ENCODE measurements at places on chromosomes 6 and 20.
A peak's percentile ranks its signal among the peaks of the same experiment; 100 is the strongest.

- no peak for DNase-seq
Measured at GRCh38 chr20:19129976-19130612, 82.3 kb upstream of the SLC24A3 start.

- no peak for DNase-seq
Measured at GRCh38 chr6:151443911-151444621, 7.9 kb downstream of the RMND1 start.

DNA sequence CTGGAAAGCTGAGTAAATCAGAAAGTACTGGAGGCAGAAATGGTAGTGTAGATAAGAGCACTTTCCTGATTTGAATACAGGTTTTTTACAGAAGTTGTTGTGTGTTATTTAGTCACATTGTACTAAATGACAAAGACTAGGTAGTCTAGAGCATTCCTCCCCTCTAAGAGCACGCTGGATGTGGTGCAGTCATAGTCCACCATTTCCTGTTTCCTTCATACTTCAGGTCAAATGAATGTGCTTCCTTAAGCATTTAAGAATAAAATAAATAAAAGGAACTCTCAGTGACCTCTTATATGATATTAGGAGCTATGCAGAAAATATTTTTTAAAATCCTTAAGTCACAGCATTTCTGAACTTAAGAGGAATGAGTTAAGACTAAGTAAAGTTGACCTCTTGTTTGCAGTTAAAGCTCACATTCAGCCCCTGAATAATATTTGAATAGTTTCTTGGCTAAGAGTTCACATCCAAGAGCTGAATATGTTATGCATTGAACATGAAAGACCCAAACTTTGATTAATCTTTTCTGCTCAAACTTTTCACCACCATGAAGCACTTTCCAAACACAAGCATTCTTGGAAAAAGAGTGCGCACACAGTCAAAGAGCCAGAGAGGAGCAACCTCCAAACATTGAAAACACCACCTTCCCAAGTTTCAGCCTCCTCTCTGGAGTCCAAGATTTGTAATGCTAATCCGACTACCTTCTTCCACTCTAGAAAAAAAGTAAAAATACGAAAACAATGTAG, 53.4 kb upstream of the TMEM30A start:
- peak; percentile 23 for DNase-seq

GRCh38 chr20:20829681-20830080, 117.2 kb upstream of the RALGAPA2 start:
- DNase-seq: no peak

DNA sequence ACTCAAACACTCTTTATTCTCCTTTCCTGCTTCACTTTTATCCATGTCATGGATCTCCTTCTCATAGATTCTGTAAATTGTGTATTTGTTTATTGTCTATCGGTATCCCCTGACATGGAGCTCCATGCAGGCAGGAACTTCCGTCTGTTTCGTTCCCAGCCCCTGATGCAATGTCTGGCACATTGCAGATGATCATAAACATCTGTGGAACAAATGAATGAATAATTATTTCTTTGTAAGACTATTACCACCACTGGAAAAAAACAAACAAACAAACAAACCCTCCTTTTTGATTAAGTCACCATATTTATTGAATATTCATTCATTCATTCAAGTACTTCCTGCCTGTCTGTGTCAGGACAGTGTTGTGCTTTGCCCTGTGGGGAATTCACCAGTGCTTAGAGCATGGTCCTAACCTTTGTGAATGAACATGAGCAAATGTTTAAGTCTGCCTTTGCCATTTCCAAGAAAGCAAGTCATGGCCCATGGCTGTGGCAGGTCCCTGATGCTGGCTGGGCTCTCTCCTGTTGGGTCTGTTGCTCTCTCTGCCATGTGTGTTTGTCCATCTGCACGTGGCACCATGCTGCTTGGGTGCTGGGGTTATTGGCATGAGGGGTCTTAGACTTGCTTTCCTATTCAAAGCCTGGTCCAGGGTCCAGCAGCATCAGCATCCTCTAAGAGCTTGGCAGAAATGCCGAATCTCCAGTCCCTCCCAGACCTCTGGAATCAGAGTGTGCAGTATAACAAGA, 47.5 kb upstream of the NAA20 start:
- DNase-seq: no peak

All from activated CD4-positive, alpha-beta T cell treated with anti-CD3 and anti-CD28 coated beads, Interleukin-2, Interleukin-6, amounts not matched to agents 100 ng/mL and 50 ng/mL, durations not matched to agents 16 hours and 8 hours (primary cell).